Caki2 (cell line): ENCODE measurements at places on chromosomes 5 and 9. TPM values are rescaled to one million over a fixed set of nuclear protein-coding genes. Genes with fewer than 3 reads are reported as not detected.

- DNase-seq, result no peak
Measured at GRCh38 chr5:157767689-157768088, 24.2 kb downstream of the LSM11 start.

- peak; percentile 51 for DNase-seq
Measured at GRCh38 chr5:150295172-150295634, 5.6 kb upstream of the CAMK2A start.

PCDHB13 gene
- 0.44 and 0.93 TPM in 2 replicates for total RNA-seq

FBP1 gene
- not detected in 2 replicates for total RNA-seq

DNA sequence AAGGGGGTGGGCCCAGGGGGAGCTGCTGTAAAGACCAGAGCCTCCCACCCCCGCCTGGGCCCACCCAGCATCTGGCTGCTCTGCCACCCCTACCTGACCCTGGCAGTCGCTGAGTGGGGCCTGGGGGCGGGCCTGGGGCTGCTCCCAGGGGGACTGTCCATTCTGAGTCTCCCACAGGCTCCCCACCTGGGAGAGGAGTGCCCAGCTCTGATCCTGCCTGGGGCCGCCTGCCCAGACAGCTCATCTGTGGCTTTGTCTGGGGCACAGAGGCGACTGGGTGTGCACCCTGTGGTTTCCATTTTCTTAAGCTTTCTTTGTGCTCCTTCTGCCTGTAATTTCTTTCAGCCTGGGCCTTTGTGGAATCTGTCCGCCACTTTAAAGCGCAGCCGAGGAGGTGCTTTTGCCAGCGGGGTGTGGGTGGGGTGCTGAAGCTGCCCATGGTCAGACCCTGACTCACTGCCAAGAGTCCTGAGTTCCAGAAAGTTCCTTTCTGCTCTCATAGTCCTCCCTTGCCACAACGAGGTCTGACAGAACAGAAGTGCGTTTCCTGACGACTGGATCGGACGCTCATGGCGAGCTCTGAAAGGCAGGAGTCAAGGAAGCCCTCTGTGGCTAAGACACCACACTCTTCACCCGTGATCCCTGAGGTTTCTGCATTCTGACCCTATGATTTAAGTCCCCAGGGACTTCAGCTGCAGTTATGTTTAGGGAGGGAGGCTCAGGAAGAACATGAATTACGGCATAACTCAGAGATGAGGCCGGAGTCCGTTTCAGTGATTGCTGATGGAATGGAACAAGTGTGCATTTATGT lies 225.0 kb downstream of the FANCC start:
- peak; percentile 55 for DNase-seq

GRCh38 chr5:97458851-97459250 lies 275.8 kb upstream of the RIOK2 start:
- no peak for DNase-seq

AGTPBP1 gene
- total RNA-seq, result 5.9 and 11.1 TPM in 2 replicates

DNA sequence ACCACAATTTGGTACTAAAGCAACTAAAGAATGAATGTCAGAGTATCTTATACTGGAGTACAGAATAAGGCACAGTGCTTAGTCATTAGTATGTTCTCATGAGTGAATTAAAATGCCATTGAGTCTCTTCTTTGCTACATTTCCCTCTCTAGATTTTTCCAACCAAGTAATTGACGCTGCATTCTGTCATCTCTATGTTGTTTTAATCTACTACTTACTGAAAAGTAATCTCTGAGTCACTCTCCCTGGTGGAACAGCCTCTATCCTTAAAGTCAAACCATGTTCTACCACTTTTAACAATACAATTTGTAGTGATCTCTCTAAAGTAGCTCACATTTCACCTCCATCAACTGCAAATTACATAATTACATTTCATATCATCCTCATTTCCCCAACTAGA lies 495.1 kb downstream of the CDH18 start:
- DNase-seq, result peak; percentile 6

DNA sequence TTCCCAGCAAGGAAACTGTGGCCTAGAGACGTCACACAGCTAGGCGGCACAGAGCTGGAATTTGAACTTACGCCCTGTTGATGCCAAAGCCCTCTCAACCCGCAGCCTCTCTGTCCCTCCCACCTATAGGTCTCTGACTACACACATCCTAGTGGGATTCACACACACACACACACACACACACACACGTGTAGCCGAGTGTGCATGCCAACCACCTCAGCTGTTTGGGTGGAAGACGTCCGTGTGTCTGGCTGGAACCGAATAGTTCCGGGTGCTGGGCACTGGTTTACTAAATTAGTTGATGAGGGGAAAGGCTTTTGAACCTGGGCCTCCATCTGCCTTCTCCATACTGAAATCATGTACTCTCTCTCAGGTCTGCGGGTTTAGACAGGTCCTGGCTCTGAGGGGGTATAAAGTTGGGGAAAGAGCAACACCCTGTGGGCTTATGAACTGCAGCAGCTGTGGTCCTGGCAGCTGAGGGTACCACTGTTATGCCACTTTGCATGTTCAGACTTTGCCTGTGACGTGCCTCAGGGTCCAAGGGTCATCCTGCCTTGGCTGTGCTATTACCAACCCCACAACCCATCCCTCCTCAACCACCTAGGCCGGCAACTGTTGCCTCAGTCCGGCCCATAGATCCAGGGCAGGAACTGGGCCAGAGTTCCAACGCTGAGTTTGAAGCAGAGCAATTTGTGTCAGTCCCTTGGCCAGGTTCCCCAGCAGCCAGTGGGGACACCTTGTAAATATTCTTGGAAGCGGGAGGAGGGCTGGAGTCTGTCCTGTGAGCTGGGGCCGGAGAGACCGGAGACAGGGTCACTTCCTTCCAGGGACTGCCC lies 50.5 kb downstream of the PSD2 start:
- no peak for DNase-seq

DNA sequence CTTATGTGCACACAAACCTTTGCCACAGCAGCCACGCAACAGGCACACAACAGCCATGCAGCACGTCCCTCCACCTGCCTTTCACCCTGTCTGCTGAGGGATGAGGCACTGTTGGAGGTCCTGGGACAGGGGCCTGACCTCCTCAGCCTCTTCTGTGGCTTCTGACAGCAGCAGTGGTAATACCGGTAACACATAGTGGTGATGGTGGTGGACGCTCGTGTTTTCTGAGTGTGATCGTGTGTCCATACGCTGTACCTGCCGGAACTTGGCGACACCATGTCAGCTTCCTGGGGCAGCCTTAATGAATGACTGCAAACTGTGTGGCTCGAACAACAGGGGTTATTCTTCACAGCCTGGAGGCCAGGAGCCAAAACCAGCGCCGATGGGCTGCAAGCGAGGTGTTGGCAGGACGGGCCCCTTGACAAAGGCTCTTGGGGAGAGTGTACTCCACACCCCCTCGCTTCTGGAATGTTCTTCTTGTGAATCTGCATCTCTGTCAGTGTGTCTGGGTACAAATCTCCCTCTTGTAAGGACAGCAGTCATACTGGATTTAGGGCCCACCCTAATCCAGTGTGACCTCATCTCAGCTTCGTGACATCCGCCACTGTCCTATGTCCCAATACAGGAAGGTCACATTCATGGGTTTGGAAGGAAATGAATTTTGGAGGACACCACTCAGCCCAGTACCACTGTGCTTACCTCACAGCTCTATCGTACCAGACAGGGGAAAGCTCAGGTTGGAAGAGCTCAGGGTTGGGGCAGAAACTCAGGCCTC lies 55.3 kb upstream of the EXOC3 start:
- no peak for DNase-seq

ZNF608 gene
- total RNA-seq, result 23.9 and 24.7 TPM in 2 replicates

DNA sequence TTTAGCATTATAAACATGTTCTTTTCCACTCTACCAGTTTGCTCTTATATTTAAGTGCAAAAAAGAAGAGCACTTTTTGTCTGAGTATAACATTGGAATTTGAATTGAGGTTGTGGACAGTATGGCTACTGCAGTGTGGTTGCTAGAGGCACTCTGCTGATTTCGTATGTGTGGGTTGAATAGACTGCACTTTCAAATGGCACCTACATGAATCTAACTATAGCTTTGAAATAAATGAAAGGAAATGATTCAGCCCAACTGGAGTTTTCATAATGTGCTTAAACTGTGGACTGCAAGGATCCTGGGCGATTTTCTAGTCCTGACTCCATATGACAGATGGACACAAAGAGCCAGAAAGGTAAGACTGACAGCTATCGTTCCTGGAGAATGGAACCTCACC lies 657.6 kb upstream of the RIOK2 start:
- DNase-seq, result no peak

DNA sequence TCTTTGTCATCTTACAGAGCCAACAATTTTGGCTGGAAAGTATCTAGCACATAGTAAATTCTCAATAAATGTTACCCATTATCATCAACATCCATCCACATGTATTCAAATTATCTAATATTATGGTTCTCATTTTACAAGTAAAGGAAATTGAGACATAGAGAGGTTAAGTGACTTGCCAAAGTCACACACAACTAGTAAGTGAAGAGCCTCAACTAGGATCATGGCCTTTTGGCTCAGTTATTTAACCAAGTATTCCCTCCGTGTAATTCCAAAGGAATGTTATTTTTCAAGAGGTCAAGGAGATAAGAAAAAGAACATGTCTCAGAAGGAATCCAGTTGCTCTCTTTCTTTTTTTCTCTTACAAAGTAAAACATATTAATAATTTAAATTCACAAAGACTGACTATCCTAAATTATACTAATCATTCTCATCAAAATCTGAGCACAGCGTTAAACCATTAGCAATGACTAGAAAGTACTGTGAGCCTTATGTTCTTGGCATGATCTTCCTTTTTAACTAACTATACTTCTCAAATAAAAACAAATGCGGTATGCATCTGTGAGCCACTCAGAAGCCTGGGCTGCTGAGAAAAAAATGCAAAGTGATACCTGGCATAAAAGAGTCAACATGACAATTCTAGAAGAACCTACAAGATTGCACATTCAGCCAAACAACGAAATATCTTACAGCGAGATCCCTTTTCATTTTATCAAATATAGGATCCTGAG lies 350.9 kb downstream of the GLIS3 start:
- DNase-seq, result peak; percentile 19

DNA sequence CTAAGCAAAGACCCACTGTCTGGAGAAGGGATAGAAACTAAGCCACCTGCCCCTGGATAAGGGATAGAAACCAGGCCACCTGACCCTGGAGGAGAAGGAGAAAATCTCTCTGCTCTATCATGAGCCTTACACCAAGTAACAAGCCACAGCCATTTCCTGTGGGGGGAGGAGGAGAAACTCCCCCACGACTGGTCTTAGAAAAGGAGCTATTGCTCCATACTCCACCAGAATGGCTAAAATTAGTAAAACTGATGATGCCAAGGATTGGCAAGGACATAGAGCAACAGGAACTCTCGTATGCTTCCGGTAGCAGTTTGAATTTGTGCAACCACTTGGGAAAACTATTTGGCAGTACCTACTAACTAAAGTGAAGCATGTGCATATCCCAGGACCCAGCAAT lies 70.8 kb downstream of the ACTL7B start:
- no peak for DNase-seq

C1QTNF3 gene
- total RNA-seq, result 0.74 TPM in 1 of 2 replicates, not detected in the other
